ENCODE measurements at places on chromosomes 7 and 10.

DNA sequence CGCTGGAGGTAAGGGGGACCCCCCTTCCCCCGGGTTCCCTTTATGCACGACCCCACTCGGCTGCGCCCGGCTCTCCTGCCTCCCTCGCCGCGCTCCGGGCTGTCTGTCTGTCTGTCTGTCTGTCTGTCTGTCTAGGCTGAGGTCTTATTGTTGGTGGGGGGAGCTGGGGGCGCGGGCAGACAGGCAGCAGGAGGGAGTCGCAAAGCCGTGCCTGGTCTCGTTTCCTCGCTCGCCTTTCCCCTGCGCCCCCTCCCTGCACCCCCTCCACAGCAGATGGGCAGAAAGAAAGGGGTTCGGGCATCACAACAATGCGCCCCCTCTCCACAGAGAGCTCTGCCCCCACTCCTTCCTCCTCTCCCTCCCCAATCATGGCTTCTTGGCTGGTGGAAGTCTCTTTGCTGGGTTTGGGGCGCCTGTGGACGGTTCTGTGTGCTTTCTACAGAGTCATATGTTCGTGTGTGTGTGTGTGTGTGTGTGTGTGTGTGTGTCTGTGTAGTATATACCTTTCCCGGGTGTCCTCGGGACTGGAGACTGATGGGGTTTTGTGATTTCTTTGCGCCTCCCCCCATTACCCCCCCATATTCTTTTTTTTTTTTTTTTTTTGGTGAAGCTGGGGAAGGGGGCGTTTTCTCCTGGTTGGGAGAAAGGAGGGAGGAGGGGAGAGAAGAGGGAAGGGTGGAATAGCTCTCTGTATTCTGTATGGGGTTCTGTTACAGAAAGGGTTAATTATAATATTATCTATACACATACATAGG is 1.9 kb downstream of the AUTS2 start:
- no peak for DNase-seq

GRCh38 chr7:25894902-25895791 is 256.9 kb upstream of the NFE2L3 start:
- DNase-seq: peak; percentile 17

DNA sequence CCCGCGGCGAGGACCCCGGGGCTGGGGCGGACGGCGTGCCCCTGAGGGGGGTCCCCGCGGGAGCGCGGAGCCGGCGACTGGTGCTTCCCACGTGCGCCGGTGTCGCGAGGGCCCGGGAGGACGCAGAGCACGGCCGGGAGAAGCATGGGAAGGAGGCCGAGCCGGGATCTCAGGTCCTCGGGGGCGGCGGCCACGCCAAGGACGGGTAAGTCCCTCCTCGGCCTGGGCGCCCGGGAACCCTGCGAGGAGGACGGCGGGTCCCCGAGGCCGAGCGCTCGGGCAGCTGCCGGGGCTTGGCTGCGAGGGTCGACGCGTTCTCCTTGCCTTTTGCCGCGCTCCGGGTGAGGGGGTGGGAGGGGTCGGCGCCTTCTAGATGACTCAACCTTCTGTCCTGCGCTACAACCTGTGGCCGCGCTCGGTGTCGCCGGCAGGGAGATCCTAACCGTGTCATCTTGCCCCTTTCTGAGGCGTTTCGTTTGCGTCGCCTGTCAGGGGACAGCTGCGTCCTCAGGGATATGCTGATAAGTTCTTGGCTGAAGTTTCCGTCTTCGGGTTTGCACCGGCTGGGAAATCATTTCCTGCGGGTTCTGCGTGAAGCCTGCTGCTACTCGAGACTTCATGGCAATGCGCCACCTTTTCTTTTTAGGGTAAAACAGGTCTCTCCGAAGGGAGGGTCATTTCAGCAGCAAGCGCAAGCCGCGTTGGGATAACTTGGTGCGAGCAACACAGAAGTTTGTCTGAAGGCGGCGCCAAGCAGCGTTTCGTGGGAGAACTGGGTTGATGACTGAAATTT is 529 bp downstream of the TASOR2 start:
- peak; percentile 71 for DNase-seq

DNA sequence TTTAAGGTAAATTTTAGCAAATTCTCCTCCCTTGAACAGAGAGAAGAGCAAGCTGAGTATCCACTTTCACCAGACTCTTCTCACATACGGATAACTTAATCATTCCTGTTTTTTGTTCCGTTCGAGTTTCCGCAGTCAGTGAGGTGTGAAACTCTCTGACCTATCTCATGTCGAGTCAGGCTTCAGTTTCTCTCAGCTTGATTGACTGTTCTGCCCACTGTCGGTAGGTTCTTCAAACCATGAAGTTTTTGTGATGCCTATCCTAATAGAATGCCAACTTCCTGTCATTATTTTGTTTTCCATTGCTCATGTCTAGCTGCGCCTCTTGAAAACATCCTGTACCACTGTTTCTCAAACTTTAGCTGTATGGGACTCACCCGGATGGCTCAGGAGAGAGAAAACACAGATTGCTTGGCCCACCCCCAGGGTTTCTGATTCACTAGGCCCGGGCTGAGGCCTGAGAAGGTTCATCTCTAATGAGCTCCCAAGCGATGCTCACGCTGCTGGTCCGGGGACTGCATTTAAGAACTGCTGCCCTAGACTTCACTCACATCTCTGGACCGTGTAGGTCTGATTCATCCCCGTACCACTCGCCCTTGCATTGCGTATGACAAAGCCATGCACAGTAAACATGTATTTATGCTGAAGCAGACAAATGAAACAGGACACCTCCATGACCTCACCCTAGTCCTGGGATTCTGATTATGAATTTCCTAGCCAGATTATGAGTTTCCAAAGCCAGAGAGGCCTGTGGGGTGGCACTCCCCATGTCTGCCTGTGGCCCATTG is 208.4 kb upstream of the AGK start:
- no peak for DNase-seq

DNA sequence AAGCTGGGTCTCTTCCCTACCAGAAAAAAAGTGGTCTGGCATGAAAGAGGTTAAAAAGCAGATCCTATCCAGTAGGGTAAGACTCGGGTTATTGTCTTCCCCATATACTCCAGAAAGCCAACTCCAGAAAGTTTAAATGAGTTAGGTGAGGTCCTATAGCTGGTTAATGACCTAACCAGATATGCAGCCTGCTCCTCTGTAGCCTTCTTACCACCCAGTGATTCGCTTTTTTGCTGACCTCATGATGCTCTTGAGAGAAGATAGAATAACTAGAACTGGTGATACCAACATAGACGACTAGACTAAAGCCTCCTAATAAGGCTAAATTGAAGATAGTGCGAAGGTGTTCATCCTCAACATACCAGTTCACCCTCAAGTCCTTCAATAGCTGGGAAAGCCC is 675 bp upstream of the GIMAP1 start:
- no peak for DNase-seq

GRCh38 chr7:50504646-50505546 is 54.7 kb upstream of the FIGNL1 start:
- no peak for DNase-seq

DNA sequence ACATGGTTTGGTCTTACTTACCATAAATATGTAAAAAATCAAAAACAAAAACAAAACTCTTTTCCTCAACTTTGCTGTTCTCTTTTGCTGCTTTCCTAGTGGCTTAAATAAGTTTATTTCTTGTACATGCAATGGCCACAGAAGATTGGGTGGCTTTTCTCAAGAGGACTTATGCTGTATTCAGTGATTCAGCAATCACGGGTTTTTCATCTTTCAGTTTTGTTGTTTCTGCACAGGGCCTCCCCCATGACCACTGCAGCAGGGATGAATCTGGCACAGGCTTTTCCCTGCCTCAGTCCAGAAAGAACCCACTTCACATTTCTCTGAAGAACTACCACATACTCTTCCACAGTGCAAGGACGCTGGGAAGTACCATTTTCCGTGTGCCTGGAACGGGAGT is 355.0 kb downstream of the RNLS start:
- DNase-seq: no peak

- DNase-seq: no peak
Observed at GRCh38 chr10:92164036-92164696, 126.7 kb downstream of the CPEB3 start.

DNA sequence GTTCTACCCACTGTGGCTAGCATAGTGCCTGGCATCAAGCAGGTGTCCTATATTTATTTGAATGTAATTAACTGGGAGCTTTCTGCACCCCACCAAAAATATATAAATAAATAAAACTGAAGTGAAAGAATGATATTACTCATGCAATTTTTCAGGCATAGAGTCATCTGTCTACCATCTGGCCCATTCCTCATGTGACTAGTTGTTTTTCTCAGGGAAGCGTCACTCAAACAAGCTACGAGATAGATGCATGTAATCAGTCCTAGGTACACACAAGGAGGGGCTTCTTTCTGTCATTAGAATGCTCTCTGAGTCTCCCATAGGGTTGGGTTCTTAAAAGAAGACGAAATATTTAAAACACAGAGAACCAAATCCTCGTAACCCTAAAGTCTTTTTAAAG is 255.5 kb upstream of the KMT2E start:
- DNase-seq: peak; percentile 8

- no peak for DNase-seq
Observed at GRCh38 chr7:589781-590575, 70.3 kb upstream of the PDGFA start.

DNA sequence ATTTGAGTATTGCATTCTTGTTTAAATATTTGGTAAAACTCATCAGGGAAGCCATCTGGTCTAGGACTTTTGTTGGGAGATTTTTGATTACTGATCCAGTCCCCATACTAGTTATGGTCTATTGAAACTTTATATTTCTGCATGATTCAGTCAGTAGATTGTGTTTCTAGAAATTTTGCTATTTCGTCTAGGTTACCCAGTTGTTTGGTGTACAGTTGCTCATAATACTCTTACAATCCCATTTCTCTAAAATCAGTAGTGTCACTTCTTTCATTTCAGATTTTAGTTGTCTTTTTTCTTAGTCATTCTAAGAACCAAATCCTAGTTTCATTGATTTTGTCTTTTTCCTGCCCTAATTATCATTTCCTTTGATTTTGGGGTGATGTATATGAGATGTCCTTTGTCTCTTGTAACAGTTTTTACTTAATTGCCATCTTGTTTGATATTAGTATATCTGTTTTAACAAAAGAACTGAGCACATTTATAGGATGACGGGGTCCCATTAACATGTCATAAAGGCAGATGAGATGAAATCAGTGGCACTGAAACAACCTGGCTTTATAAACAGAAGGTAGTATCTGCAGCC is 7.9 kb downstream of the MALSU1 start:
- DNase-seq: no peak

- no peak for DNase-seq
Observed at GRCh38 chr10:123673198-123673597, 7.0 kb downstream of the GPR26 start.

DNA sequence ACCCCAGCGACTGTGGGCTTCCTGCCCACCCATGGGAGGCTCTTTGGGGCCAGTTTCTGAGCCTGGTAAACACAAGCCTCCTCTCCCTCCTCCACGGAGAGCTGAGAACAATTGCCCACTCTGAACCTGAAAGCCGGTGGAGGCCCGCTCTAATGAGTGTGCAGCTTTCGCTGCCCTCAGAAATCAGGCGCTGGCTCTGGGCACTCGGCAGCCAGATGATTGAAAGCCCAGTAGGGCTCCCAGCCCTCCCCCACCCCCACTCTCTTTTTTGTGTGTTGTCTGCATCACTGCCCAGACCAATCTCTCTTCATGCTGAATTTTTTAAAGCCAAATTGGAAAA is 438.9 kb downstream of the RPS24 start:
- DNase-seq: no peak

GRCh38 chr7:37784015-37784414 is 64.4 kb upstream of the NME8 start:
- no peak for DNase-seq

DNA sequence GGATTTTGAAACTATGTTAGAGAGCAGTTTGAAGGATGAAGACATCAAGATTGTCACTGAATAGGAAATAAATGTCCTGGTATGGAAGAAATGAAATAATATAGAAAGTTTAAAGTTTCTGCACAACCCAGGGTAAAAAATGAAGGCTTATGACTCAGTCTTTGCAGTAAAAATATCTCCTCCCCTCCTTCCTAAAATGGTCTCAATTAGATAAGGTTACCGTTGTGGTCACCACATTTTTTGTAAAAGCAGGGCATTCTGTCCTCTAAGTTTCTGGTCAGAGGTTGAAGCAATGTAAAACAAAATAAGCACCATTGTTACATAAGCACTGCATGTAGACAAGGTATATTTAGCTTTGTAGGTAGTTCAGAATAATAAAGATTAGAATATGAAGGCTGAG is 403.5 kb downstream of the SUGCT start:
- no peak for DNase-seq

DNA sequence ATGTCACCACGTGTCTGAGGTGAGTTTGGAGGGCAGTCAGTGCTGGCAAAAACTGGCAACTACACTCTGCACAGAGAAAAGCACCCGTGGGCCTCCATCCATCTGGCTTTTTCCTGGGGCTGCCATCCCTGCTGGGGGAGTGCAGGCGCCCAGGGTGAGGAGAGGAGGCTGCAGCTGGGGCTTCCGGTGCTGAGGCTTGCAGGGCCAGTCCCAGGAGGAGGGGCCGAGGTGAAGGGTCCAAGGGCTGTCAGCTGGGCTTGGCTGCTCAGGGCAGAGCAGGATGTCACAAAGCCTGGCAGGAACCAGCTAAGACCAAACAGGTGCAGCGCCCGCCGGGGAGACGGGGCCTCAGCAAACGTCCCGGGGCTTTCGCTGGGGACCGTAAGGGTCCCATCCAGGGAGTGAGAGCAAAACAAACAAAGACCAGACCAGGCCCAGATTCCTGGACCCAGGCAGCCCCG is 77.2 kb downstream of the CFAP46 start:
- DNase-seq: no peak

DNA sequence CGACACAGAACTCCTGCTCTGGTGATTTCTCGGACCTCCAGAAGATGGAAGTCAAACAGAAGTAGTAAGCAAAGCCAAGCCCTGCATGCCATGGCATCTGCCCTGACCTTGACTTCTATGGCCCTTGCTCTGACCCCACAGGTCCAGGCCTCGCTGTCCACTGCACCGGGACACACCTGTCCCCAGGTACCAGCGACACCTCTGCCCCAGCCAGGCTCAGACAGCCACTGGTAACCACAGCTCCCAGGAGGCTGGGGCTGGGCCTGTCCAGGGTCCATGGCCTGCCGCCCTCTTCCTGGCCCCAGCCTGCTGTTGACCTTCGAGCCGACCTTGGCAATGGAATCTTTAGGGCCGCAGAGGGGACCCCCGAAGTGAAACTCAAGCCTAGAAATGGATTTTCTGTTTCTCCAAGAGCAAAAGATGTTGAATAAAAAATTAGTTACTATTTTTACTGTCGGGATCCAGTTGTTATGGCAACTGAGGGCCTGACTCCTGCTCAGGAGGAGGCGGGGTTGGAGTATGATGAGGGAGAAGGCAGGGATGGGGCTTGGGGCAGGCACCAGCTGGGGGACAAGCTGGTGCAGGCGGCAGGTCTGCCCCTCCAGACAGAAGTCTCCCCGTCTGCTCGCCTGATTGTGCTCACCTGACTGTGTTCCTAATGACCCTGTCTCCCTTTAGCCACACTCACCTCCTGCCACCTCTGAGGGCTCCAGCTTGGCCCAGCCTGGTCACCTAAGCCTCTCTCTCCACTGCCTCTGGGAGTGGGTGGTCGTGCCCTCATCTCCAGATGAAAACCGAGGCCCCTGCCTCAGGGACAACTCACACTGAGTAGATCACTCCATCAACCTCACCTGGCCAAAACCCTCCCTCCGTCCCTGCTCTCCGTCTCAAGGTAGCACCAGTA is 4.1 kb upstream of the MMD2 start:
- DNase-seq: no peak

- DNase-seq: no peak
Observed at GRCh38 chr7:100860702-100861615, 6.2 kb upstream of the TRIP6 start.

GRCh38 chr7:78792006-78792405 is 661.5 kb downstream of the MAGI2 start:
- DNase-seq: no peak

Data from mammary epithelial cell (primary cell).